ENCODE measurements at places on chromosomes 2 and 18.

DNA sequence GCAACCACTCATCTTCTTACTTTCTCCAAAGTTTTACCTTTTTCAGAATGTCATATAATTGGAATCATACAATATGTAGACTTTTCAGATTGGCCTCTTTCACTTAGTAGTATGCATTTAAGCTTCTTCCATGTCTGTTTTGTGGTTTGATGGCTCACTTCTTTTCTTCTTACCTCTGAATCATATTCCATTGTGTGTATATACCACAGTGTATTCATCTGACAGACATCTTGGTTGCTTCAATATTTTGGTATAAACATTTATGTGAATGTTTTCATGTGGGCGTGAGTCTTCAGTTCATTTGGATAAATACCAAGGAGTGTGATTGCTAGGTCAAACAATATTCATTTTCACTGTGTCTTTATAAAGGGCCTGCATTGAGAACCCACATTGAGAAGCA, 136.1 kb upstream of the NOSTRIN start:
- no peak for DNase-seq

DNA sequence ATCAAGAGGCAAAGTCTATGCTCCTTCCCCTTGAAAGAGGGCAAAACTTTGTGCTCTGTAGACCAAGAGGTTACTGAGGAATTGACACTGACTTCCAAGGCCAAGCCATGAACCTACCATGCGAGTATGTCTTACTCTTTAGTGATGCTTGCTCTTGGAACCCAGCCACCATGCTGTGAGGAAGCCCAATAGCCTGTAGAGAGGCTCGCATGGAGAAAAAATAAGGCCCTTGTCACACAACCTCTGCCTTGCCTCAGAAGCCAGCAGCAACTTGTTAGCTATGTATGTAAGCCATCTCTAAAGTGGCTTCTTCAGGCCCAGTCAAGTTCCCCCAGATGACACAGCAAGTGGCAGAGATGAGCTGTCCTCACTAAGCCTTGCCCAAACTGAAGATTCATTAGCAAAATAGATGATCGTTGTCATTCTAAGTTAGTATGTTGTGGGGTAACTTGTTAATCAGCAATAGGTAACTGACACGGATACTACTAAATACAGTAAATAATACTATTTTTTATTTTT, 66.1 kb upstream of the RGPD5 start:
- no peak for DNase-seq

DNA sequence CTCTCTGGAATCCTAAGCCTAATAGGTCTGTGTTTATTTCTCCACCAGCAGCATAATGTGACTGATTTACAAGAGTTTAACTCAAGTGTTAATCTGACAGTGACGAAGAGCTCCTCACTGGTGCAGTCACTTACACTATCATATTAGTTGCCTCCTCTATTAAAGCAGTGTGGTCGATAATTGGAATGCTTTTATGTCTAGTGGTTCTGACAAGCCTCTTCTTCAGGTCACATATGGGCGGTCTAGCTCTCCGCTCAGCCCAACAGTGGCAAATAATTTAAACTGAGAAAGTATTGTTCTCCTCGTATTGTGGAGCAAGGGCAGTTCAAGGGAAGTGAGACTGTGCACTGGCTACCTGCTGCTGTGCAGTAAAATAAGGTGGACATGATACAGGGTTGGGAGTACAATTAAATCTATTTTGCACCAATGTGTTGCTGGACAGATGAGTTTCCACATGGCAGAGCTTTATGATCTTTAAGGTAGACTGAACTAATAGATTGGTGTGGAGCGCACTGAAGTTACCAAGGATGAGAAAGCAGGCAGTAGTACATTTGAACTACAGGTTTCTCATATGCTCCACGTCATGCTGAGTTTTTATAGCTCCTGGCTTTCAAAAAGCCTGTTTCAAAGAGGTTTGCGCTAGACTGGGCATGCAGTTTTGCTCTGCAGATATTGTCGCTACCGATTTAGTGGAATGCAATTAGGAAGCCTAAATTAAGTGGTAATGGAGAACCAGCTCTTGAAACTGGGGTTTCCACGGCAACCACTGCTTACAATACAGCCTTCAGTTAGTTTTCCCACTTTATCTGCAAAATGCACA, 151.7 kb upstream of the POU3F3 start:
- DNase-seq, result no peak

- DNase-seq, result no peak
Measured at GRCh38 chr2:19380532-19380931, 22.1 kb upstream of the OSR1 start.

DNA sequence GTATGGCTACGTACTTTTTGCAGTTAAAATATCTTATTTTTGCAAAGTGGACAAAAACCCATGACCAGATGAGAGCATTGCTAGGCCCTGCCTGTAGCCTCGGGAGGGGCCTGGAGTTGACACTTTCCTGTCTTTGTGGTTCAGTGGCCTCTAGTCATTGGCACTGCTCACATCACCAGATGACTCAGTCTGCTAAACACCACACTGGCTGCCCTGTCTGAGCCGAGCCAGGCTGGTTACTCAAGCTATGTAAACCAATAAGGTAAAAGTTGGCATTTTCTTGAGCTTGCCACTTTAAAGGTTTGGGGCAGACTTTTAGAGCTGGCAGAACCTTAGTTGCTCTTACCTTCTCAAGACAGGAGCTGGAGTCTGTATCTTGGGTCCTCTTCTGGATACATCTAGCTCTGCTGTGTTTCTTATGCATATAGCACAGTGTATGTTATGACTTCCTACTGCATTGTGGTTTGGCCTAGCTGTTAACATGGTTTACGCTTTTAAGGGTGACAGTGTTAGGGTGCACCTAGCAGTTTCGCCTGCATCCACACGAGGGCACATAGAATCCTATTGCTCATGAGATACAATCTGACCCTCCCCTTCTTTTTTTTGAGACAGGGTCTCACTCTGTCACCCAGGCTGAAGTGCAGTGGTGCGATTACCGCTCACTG, 76.4 kb downstream of the AP1S3 start:
- DNase-seq, result peak; percentile 29
